ENCODE measurements at places on chromosomes 6 and 20.

- no peak for DNase-seq
Observed at GRCh38 chr6:45609141-45609638, 231.5 kb upstream of the SUPT3H start.

DNA sequence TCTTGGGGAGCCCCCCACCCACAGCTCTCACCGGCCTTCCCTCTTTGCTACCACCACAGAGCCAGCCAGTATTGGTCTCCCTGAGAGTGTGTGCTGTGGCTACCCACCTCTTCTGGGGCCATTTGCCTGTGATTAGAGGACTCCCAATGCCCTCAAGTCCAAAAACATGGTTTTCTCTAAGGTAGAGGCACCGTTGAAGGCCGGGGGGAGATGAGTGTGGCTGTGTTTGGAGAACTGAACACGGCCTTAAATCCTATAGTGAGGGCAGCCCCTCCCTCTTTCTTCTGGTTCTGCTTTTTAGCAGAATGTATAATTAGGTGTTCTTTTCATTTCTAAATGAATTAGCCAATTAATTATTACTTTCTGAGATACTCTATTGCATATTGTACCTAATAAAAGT is 2.5 kb downstream of the CCR6 start:
- DNase-seq = no peak

- DNase-seq = no peak
Observed at GRCh38 chr6:95175927-95176675, 401.2 kb upstream of the MANEA start.

- DNase-seq = no peak
Observed at GRCh38 chr6:44056392-44057237, 70.6 kb downstream of the MRPL14 start.

GRCh38 chr6:33800248-33800969 is 3.4 kb downstream of the MLN start:
- DNase-seq = no peak

- no peak for DNase-seq
Observed at GRCh38 chr6:133895573-133896343, 6.8 kb downstream of the TCF21 start.

- no peak for DNase-seq
Observed at GRCh38 chr6:128723667-128724066, 159.3 kb upstream of the LAMA2 start.

DNA sequence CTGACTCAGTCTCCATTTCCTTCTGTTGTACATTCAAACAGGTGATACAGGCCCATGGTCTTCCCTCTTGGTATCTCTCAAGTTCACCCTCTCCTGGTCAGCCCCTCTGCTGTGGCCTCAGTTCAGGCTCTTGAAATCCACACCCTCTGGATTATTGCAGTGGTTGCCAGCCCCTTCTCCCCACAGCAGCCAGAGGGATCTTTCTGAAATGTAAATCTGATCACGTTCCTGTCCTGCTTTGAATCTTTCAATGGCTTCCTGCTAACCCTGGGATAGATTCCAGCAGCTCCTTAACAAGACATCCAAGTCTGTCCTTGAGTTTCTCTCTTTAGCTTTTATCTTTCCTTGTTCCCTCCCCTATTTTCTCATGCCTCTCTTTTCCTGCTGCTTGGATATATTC is 22.2 kb downstream of the CHMP4B start:
- no peak for DNase-seq

DNA sequence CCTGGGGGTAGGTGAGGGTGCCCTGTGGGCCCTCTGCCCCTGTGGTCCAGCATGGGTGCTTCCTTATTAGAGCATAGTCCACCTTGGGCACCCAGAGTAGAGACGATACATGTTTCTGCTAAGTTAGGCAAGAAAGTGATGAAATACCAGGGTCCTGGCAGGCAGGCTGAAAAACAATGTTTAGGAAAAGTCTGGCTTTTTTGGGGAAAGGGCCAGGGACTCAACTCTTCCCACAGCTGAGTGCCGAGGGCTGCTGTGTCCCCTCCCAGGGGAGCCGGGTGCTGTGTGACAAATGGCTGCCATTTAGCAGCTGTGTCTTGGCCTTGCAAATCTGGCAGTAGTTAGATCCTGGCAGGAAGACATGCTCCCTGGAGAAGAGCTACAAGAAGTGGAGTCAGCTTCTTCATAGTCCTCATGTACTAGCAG is 61.5 kb downstream of the RREB1 start:
- no peak for DNase-seq

DNA sequence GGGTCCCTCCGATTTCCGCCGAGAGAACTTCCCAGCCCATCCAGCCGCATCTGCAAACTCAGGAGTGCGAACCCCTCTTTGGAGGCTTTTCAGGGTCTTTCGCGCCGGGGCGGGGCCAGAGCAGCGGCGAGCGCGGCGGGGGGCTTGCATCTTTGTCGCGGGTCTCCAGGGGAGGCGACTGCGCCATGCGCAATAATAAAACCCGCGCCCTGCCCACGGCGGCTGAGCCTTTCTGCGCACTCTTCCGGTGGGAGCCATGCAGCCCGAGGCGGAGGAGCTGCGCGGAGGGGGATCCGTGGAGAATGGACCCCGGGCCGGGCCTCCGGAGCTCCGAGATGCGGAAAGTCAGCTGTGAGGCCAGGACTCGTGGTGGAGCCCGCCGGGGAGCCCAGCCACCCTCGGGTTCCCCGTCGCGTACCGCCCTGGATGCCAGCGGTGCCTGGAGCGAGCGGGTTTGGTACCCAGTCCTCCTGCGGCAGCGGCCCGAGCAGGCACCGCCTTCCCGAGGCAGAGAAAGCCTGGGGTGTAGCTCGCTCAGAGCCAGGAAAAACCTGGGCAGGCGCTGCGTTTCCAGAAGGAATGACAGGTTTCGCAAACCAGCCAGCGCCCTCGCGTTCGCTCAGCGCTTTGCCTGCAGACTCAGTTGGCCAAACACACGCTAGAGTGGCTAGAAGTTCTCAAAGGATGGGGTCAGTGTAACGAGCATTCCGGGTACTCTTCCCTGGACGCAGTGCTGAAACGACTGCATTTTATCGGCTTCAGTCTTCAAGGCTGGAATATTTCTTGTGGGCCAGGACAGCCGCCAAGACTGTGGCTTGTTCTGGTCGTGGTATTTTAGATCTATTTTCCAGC is 1.2 kb downstream of the AKAP12 start:
- DNase-seq = no peak

DNA sequence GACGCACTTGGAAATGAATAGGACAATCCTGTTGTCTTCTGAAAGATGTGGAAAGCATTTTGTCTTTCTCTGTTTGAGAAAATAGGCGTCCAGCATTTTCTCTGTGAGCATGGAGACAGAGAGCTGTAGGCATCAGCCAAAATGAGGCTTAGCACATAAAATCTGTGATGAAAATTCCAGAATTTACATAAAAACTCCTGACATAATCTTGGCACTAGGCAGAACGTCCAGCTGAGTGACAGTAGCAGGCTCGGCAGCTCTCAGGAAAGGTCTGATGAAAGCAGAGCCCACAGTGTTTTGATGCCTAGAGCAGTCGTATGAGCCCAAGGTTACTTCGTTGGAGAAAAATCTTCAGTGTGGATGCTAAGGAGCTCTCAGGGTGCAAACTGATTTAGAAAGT is 543.3 kb upstream of the MAP3K7 start:
- DNase-seq = no peak

DNA sequence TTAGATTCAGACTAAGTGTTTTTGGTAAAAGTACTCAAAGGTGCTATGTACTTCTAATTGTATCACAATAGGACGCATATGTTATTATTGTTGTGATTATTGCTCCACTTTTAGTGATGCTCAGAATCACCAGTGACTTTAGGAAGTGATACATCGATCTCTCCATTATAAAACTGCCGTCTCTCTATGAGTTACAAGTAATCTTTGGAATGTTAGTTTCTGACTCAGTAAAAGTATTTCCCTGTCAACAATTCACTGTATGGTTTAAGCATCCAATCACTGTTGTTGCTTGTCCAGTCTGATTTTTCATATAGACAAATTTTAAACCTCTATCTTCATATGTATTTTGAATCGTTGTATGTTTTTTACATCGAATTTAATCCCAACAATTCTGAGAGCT is 9.4 kb downstream of the DCBLD1 start:
- DNase-seq = no peak

DNA sequence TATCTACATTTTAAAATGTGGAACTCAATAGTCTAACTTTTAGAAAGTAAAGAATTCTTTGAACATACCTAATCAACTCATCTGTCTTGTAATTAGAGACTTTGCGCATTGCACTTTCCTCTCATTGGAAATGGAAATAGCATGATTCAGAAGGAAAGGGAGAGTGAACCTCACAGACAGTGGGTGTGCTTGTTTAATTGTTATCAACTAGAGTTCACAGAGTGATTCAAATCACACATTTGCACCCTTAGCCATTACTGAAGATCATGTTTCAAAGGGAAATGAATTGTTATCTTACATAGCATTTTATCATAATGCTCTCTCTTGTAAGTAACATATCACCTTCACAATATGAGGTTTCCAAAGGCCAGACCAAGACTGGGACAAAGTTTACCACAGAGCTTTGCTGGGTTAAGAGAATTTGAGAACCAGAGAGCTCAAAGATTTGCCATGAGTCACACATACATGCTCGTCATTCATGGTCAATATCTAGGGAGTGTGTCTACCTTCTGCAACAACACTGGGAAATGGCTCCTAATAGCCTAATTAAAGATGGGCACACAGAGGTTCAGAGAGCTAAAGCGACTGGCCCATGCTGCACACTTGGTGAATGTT is 21.5 kb downstream of the GSTA3 start:
- no peak for DNase-seq

GRCh38 chr6:132765560-132765959 is 7.9 kb upstream of the VNN2 start:
- no peak for DNase-seq

DNA sequence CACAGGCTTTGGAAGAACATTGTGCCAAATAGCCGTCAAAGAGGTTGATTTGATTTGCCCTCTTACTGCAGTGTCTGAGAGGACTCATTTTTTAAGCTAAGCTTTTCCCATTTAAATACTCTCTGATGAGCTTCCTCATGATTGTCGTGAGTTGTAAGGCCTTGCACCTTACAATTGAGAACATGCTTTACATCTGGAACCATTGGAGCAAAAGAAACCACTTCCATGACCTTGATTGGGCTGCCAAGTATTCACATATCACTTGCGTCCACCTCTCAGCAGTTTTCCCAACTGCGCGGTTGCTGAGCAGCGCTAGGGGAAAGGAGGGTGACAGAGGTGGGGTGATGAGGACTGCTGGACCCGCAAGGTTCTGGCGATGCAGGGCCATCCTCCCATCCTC is 12.3 kb upstream of the LBP start:
- DNase-seq = no peak

GRCh38 chr6:33316603-33317418 is 733 bp downstream of the ZBTB22 start:
- DNase-seq = no peak

- peak; percentile 5 for DNase-seq
Observed at GRCh38 chr20:51091406-51092195, 68.7 kb upstream of the KCNG1 start.

DNA sequence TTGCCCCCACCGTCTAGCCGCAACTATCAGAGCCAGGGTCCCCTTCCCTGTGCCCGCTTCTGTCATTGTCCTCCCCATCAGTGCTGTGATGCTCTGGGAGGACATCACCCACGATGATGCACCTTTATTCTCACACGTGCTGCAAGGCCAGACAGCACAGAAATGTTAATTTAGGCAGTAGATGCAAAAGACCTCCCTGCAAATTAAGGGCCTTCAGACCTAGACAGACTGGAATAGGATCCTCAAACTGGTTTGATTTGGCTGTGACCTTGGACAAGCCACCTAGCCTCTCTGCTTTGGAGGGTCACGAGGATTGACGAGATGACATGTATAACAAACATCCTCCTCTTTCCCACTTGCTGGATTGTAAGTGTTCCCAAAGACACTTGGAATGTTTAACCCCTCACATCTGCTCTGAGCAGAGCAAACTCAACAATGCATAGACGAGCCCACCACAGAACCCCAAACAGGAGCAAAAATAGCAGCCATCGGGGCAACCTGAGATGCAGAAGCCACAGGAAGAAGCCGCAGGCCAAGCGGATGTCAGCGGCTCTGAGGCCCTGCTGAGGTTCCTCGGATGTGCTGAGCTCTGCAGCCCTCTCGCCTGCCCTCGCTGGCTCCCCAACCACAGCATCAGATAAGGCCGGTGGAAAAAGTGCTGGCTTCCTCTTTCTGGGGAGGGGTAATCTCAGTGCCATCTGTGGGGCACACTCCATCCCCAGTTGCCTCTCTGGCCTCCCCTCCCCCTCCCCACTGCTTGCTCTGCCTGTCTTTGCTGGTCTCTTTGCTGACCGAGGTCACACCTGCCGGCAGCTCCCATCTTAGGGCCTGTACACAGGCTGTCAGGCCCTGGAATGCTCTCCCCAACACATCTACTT is 35.3 kb downstream of the TOX2 start:
- DNase-seq = peak; percentile 13

DNA sequence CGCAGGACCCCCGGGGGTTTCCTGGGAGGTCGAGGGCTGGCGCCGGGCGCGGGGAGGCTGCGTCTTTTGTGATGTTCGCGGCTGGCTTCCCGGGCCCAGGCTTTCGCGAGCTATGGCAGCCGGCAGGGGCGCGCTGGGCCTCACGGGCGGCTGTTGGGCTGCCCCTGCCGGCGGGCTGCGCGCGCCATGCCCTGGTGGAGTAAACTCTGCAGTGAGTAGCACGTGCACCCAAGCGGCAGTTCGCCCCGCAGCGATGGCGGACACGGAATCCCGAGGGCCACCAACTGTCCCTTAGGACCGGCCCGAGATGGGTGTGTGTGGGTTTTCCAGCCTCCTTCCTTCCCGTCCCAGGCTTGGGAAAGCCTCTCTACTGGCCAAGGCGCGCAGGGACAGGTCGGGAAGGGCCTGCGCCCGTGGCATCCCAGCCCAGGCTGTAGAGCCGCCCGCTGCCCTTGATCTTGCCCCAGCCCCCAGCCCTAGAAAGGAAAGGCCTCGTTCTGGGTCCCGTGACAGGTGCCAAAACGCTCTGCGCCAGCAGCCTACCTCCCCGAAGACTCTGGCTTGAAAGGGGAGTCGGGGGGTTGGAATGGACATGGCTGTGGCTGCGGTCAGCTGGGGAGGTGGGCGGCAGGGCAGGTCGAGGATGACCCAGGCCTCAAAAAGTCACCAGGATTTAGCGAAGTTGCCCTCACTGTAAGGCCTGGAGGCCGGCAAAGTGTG is 49.7 kb downstream of the ZBTB2 start:
- no peak for DNase-seq

DNA sequence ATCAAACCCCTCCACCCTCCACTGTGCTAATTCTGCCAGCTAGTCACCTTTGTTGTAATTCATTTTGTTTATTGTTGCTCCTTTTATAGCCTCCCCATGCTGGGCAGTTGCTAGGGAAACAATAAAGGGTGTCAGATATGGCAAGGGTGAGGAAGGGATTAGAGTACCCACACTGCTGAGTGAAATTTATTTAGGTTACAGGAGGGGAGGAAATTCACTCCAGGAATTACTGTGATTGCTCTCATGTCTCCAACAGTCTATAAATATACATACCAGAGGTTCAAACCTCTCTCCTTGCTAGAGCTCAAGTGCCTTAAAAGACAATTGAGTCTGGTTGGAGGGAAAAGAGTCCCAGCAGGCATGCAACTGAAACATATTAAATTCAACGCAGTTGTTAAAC is 90.6 kb upstream of the ADGRF1 start:
- DNase-seq = no peak

- DNase-seq = peak; percentile 92
Observed at GRCh38 chr20:6008254-6008653, 45.6 kb downstream of the LRRN4 start.

Data from suppressor macrophage treated with lipopolysaccharide for 4 hours (primary cell).